ENCODE measurements at places on chromosomes 13 and 19. TPM values are rescaled to one million over a fixed set of nuclear protein-coding genes. Genes with fewer than 3 reads are reported as not detected.

CALR gene
- total RNA-seq: 471 TPM

KASH5 gene
- 0.27 TPM for total RNA-seq

ADGRE1 gene
- total RNA-seq: 2.1 TPM

DPF1 gene
- 7.5 TPM for total RNA-seq

AZU1 gene
- 3.4 TPM for total RNA-seq

VSTM1 gene
- not detected for total RNA-seq

KIR3DL2 gene
- total RNA-seq: not detected

CD209 gene
- 5.4 TPM for total RNA-seq

ZNF181 gene
- 59.5 TPM for total RNA-seq

WDR18 gene
- 52.4 TPM for total RNA-seq

FBXO27 gene
- total RNA-seq: 9.3 TPM

Measured in camera-type eye (tissue), 1 donor.